ENCODE measurements at places on chromosomes 7 and 10. TPM values are rescaled to one million over a fixed set of nuclear protein-coding genes. Genes with fewer than 3 reads are reported as not detected.

- peak; percentile 84 for DNase-seq
Observed at GRCh38 chr7:92717993-92718716, 118.2 kb downstream of the CDK6 start.

- no peak for DNase-seq
Observed at GRCh38 chr10:111874576-111874975, 309.0 kb downstream of the GPAM start.

GRCh38 chr10:63491588-63492316, 26.0 kb upstream of the JMJD1C start:
- DNase-seq: no peak

DNA sequence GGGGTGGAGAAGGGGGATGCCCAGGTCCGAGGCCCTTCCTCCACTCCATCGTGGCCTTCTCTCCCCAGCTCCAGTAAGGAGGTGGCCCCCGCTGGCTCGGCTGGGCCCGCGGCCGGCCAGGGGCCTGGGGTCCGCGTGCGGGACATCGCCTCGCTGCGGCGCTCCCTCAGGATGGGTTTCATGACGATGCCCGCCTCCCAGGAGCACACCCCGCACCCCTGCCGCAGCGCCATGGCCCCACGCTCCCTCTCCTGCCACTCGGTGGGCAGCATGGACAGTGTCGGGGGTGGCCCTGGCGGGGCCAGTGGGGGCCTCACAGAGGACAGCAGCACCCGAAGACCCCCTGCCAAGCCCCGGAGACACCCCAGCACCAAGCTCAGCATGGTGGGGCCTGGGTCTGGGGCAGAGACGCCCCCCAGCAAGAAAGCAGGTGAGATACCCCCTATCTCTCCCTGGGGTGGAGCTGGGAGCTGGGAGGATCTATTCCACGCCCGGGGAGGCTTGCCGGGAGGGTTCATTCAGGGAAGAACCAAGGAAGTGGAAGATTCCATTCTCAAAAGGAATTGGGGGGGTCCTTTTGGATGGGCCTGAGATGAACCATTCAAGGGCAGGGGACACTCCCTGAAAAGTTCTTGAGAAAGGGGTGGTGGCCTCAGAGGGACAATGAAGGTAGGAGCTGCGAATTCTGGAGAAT, 3.2 kb downstream of the NYAP1 start:
- DNase-seq: peak; percentile 51

Gene VWDE
- total RNA-seq: not detected

GRCh38 chr7:151208253-151208862, 1.9 kb downstream of the H2BK1 start:
- DNase-seq: no peak

GRCh38 chr7:96316949-96317348, 4.9 kb downstream of the SLC25A13 start:
- no peak for DNase-seq

DNA sequence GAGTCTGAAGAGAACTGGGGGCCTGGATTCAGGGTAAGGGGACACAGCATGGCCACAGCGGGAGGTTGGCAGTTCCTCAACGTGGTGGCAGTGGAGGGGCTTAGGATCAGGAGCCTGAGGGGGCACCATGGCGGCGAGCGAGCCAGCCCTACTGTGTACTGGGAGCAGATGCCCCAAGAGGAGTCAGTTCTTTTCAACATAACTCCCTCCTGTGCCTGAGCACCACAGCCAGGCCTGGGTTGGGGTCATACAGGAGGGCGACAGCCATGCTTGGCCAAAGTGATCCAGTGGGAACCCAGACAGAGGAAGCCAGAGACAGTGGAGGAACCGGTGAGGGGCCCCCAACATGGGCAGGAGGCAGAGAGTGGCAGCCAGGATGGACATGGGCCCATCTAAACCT, 65.8 kb downstream of the MICALL2 start:
- no peak for DNase-seq

- no peak for DNase-seq
Observed at GRCh38 chr7:95517870-95518269, 32.1 kb downstream of the ASB4 start.

GRCh38 chr10:111481866-111482265, 405.0 kb downstream of the ADRA2A start:
- no peak for DNase-seq

DNA sequence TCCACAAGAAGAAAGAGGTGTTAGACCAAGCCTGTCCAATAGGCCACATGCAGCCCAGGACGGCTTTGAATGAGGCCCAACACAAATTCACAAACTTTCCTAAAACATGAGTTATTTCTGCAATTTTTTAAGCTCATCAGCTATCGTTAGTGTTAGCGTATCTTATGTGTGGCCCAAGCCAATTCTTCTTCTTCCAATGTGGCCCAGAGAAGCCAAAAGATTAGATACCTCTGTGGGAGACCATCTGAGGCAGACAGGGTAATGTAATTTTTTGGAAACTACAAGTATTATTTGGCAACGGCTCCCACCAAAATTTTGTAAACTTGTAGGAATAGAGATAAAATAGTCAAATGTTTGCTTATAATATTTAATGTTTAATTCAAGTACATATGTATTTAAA, 153.8 kb downstream of the SRPK2 start:
- no peak for DNase-seq

- peak; percentile 85 for DNase-seq
Observed at GRCh38 chr10:120607016-120607709, 150.1 kb downstream of the PLPP4 start.

DNA sequence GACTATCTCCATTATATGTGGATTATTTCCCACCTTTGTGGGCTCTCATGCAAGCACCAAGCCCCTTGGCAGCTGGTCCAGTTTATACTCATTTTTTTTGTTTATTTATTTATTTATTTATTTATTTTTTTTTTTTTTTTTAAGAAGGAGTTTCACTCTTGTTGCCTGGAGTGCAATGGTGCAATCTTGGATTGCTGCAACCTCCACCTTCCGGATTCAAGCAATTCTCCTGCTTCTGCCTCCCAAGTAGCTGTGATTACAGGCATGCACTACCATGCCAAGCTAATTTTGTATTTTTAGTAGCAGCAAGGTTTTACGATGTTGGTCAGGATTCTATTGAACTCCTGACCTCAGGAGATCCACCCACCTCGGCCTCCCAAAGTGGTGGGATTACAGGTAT, 2.8 kb downstream of the PRTFDC1 start:
- DNase-seq: no peak

DNA sequence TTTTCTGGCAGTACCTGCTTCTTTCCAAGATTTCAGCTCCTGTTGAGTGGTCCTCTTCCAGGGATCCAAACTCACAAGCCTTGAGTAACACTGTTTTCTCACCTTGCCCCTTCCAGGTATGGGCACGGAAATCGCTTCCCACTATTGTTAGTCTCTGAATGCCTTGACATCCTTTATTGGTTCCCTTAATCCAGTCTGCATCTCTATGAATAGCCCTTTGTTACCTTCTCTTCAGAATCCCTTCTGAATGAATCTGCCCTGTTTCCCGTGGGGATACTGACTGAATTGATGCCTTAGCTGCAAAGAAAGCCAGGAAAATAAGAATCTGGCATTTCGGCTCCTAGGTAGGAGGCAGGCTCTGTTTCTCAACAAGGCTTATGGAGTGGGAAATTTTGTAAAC, 467.7 kb downstream of the PLXNA4 start:
- no peak for DNase-seq

Gene GPR15LG
- total RNA-seq: not detected

DNA sequence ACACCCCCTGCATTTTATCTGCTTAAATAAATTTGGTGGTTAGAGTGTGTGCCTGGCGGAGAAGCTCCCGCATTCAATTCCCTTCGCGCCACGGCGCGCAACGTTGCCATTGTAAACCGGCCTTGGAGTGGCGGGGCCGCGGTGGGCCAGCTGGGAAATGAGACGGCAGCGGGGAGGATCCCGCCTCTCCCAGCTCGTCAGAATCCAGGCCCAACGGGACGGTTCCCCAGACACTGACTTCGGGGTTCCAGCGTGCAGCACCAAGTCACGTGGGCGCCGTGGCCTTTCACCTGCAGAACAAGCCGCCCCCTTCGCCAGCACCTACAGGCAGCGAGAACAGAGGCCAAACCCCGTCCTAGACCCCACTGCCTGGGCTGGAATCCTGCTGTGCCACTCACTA, 103.4 kb downstream of the GRID1 start:
- no peak for DNase-seq

Gene C10orf143
- total RNA-seq: 0.05 TPM

DNA sequence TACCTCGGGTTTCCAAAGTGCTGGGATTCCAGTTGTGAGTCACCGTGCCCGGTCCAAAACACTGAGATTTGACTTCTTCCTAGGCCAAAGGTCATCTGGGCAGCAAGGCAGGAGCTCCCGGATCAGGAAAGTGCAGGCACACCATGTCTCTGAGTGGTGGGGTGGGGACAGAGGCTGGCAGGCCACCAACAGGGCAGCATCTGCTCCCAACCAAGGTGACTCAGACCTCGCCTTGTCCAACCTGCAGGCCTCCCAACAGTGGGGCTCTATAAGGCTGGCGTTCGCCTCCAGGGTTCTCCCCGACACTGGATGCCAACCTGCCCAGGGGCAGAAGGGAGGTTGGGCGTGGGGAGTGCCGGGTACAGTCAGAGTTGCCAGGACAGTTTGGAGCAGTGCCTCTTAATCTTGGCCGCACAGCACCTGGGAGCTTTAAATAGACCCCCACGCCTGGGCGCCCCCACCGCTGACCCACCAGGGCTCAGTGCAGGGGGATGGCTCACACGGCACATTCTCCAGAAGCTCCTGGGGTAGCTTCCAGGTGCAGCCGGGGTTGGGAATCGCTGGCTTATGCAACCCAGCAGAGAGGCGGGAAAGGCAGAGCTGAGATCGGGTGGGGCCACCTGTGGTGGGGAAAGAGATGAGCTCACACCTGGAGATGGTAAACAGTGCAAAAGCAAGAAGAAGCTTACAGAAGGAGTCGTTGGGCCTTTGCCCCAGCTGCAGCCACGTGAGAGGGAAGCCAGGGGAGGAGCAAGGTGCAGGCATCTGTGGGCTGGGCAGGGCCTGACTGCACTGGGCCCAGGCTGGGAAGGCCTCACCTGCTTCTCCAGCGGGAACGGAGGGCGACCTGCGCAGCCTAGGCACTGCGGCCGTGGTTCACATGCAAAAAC, 10.9 kb downstream of the CALML5 start:
- DNase-seq: no peak

- DNase-seq: no peak
Observed at GRCh38 chr10:24246365-24246764, 37.4 kb downstream of the KIAA1217 start.

DNA sequence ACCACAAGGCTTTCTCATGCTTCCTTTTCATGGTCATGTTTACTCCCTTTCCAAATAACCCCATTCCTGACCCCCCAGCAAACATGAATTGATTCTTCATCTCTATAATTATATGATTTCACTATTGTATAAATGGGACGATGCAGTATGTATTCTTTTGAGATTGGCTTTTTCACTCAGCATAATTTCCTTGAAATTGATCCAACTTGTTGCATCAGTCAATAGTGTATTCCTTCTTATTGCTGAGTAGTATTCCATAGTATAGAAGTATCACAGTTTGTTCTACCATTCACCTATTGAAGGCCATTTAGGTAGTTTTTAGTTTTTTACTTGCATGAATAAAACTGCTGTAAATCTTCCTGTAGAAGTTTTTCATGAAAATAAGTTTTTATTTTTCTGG, 264.7 kb downstream of the BAMBI start:
- no peak for DNase-seq

Gene WNT16
- not detected for total RNA-seq

- no peak for DNase-seq
Observed at GRCh38 chr10:30074090-30074489, 14.7 kb upstream of the JCAD start.

DNA sequence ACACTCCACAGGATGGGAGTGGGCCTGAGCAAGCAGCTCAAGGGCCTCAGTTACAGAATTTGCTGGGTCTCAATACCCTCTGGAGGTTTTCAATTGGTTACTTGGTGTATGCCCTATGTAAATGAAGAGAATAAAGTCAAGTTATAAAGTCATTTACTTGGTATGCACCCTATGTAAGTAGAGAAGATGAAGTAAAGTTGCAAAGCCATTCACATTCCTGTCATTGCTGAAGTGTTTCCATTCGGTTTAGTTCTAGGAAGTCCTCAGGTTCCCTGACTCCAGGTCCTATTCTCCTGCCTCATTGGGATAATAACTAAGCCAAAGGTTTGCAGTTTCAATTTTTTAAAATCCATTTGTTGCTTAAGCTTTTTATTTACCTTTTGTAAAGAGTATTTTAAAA, 272.6 kb upstream of the NPSR1 start:
- no peak for DNase-seq

DNA sequence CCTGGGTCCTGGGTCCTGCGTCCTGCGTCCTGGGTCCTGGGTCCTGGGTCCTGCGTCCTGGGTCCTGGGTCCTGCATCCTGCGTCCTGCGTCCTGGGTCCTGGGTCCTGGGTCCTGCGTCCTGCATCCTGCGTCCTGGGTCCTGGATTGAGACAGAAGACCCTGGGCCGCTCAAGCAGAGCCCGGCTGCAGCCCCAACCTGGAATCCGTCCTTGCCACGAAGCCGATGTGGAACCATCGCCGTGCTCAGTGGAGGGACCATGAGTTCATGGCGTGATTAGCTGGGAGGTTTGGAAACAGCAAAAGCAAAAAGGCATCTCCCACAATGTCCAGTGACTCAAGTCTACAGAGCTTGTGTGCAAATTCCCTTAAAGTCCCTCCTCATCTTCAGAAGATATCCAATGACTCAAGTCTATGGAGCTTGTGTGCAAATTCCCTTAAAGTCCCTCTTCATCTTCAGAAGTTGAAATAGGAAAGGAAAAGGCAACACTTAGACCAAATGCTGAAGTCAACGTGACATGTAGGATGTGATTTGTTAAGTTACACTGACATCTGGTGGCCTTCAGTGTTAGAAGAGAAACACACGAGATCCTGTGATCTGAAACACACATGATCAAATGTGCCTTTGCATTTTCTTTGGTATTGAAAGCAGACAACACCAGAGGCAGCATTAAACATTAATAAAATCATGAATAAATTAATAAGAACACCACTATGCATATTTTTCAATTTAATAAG, 179.9 kb downstream of the PTPRN2 start:
- peak; percentile 10 for DNase-seq

DNA sequence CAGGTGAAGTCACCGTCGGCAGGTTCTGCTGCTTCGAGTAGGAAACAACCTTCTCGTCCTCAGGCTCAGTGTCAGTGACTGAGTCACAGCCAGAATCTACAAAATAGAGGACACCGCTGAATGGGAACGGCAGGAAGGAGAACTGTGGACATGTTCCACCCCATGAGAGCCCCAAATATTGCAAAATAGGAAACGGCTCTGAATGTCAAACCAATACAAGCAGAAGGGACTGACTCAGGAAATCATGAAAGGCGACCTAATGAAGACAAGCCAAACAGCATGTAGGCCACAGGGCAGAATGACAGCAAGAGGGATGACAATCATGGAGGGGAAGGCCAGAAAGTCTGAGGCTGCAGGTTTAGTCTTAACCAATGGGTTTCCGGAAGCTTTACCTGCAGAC, 63.5 kb downstream of the PIK3AP1 start:
- no peak for DNase-seq

Measured in A172 (cell line).